AG09319 (cell line): ENCODE measurements at places on chromosomes 4 and X.

GRCh38 chrX:4964112-4964511, 1250.7 kb upstream of the PRKX start:
- no peak for DNase-seq

DNA sequence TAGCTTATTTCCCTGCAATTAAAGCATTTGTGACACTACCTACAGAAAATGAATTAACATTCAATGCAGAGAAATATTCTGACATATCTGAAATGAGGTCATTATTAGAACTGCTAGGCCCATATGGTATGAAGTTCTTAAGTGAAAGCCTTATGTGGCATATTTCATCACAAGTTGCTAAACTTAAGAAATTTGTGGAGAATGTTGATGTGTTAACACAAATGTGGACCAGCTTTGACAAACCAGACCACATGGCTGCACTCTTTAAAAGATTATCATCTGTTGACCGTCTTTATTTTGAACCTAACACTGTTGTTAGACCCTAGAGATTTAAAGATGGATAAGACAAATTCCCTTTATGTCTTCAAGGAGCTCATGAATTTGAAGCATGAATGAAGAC, 1024.1 kb downstream of the RPA4 start:
- DNase-seq: no peak

DNA sequence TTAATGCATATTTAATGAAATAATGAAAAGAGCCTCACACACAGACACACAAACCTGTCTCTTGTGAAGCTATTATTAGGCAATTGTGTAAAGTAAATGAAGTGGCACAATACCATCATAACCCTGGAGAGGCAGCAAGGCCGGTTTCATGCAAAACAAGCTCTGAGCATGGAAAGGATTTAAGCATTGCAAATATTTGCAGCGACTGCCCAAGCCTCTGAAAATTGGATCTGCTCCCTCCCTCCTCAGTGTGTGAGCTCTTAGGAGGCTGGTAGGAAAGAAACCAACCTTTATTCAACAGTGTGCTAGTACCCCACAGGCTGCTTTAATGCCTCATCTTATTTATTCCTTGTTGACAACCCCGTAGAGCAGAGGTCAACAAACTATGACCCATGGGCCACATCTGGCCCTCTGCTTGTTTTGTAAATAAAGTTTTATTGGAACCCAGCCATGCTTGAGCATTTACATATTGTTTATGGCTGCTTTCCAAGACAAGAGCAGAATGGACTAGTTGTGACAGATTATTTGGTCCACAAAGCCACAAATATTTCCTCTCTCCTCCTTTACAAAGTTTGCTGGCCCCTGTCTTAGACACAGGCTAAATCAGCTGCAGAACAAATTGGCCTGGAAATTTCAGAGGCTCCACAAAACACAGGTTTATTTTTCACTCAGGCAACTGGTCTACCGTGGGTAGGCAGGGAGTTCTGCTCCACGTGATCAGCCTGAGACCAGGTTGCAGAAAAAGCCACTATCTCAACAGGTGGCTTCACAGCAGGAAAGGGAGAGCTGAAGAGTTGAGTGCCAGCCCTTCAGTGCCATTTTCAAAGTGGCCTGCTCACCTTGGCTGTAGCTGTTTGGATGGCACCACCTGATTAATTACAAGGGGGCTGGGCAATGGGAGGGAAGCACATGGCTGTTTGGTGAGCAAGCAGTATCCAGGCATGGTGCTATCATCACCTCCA, 16.8 kb downstream of the RS1 start:
- DNase-seq: no peak

- no peak for DNase-seq
Observed at GRCh38 chr4:103136671-103137445, 37.2 kb upstream of the BDH2 start.

GRCh38 chr4:98470831-98471230, 187.6 kb downstream of the TSPAN5 start:
- DNase-seq: no peak

DNA sequence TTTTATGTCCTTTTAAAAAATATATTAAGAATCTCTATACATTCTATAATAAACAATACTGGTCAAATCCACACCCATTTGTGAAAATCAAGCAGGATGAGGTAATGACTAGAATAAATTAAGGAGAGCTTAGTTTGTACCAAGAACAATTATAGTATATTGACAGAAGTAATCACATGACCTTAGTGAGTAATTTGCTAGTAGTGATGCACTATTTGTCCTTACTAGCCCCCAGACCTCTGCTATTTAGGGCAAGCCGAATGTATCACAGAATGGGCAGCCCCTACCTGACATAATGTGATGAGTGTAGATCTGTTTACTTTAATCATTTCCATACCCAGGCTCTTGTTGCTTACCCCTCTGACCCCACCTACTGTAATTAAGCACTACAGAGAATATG, 15.8 kb downstream of the ATP1B4 start:
- DNase-seq: no peak

GRCh38 chrX:133437356-133437755, 22.1 kb upstream of the GPC4 start:
- DNase-seq: no peak

GRCh38 chrX:127943571-127943970, 108.6 kb downstream of the ACTRT1 start:
- no peak for DNase-seq

DNA sequence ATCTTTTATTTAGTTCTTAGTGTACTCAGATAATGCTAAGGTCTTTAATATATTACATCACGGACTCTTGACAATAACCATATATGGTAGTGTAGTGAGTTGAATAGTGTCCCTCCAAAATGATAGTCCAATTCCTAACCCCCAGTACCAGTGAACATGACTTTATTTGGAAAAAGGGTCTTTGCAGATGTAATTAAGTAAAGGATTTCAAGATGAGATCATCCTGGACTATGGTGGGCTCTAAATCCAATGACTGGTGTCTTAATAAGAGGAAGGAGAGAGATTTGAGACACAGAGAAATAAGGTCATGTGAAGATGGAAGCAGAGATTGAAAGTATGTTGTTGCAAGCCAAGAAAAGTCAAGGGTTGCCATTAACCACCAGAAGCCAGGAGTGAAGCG, 236.5 kb upstream of the DIPK2B start:
- DNase-seq: no peak

DNA sequence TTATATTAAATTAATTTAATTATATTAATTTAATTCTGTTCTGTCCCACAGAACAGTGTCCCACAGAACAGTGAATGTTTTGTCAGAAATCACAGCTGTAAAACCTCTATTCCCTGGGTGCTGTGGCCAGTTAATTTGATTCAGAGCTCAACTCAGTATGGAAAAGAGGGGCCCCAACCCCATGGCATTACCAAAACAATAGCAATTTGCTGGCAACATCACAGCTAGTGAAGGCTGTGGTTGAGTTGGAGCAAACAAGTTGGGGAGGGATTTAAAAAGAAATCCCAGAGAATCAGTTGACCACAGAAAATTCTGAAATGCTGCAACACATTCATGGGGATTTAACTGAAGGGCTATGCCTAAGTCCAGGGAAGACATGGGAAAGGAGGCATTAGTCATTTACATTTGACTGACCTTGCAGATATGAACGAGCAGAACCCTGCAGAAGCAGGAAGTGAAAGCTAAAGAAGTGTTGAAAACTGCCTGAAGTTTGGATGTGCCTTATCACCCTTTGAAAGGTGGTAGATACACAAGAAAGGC, 30.1 kb downstream of the PDHA2 start:
- DNase-seq: no peak

GRCh38 chr4:122450847-122451246, 5.7 kb downstream of the IL2 start:
- DNase-seq: no peak

GRCh38 chrX:12804655-12805054, 13.4 kb downstream of the PRPS2 start:
- DNase-seq: peak; percentile 23

GRCh38 chr4:69051576-69051943, 44.7 kb upstream of the UGT2B7 start:
- DNase-seq: no peak

GRCh38 chr4:75705198-75705977, 19.0 kb upstream of the USO1 start:
- no peak for DNase-seq

- peak; percentile 94 for DNase-seq
Observed at GRCh38 chr4:13918110-13918509, 290.6 kb upstream of the BOD1L1 start.

- DNase-seq: no peak
Observed at GRCh38 chr4:25128671-25129070, 31.6 kb downstream of the SEPSECS start.

- DNase-seq: no peak
Observed at GRCh38 chr4:73690051-73690738, 50.2 kb upstream of the CXCL8 start.

DNA sequence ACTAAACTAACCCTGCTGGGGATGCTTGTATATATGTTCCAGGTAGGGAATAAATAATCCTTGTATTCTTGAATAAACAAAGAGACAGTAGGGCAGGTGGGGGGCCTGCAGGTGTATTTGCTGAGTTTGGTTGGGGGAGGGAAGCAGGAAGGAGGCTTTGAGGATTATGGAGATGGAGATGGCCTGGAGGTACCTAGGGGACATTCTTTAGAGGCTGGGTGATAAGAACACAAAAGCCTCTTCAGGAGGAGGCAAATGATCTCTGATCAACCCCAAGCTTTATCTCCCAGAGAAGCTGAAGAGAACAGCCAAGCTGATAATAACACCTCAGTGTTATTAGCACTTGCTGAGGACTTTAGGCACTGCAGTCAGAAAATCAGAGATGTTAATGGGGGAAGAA, 187.7 kb downstream of the MGST2 start:
- no peak for DNase-seq

DNA sequence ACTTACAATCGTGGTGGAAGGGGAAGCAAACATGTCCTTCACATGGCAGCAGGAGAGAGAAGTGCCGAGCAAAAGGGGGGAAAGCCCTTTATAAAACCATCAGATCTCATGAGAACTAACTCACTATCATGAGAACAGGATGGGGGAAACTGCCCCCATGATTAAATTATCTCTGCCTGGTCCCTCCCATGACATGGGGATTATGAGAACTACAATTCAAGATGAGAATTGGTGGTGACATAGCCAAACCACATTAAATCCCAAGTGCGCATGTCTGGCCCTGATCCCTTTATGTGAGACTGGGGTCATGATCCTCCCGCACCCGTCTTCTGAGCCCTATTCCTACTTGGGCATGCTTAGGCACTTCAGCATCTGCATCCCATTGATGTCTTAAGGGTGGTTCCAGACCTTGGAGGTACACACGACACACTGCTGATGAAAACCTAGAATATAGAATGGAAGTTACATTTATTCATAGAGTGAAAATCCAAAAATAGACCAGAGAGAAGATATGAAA, 116.0 kb downstream of the PTTG2 start:
- no peak for DNase-seq

DNA sequence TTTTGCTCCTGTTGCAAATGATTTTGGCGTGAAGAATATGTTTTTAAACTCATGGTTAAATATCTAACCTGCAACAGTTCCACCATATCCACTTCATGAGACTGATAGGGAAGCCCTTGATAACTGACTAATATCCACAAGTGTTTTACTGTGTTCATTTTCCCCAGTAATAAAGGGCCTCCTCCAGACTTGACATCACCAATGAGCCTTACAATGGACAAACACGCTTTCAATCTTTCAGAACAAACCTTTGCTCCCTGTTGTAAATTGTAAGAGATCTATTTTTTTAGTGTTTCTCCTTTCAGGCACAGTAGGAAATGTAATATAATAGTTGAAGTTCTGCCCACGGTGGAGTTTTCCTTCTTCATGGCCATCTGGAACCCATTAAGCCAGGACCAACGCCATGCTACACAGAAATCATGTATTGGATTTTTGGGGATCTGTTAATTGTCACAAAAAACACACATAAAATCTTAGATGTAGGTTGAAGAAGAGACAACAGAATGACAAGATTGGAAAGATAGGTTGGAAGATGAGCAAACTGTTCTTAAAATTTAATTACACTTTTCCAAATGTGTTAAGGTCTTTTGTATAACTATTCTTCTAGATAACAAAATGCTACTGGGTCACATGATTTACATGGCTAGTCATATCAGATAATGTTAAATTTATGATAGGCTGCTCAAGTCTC, 1030.1 kb downstream of the FSTL5 start:
- no peak for DNase-seq

DNA sequence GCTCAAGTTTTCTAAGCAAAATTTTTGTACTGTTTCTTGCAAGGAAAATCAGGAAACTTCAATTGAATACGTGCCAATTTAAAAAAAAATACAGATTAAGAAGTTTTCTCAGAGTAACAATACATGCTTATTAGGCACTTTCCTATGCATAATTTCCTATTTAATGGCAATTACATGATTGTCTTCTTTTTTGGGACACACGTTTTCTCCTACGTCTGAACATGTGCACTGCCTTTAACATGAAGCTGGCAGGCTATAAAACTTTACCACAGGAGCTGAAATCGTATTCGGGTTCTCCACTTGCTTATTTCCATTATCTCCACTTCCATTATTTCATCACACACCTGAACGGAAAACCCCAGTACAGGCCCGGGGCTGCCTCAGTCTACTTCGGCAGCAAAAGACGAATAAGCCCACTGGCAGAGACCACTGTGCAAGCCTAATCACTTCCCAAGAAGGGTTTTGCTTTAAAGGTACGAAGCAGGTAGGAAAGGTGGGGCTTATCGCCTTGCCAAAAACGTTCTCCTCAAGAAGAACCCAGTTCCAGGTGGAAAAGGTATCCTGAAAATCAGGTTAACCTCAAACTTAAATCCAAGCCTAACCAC, 575 bp downstream of the RCHY1 start:
- DNase-seq: no peak

DNA sequence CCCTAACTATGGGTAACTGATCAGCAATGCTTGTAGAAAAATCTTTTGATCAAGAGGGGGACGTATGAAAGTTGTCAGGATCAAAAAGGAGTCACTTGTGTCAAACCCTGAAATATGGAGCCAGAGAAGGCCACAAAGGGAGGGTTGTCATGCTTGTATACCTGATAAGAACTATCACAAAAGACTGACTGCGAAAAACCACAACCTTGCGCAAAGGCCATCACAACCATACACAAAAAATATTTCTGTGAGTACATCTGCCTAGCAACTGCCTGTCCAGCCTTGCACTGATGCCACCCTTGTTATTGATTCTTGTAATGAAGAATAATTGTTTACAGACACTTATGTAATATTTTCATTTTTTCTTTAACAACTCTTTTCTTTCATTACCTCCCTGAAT, 22.8 kb upstream of the EIF4E start:
- DNase-seq: no peak

DNA sequence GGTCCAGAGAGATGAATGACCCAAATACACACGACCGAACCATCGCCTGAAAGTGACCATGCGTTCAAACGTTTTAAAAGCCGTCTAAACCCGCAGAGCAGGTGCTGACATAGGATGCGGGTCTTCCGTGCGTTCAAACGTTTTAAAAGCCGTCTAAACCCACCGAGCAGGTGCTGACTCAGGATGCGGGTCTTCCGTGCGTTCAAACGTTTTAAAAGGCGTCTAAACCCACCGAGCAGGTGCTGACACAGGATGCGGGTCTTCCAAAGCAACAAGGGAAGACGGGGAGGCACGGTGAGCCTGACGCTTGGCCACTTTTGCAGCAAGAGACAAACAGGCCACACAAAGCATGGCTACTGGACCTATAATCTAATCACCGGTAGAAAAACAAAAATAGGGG, 47.2 kb downstream of the GAK start:
- no peak for DNase-seq

- no peak for DNase-seq
Observed at GRCh38 chr4:56611501-56611900, 69.6 kb downstream of the HOPX start.

- no peak for DNase-seq
Observed at GRCh38 chr4:15653864-15654592, 1.1 kb downstream of the FBXL5 start.
